Activated T-helper 1 cell treated with anti-CD3 and anti-CD28 coated beads, Interleukin-12 subunit alpha, Interleukin-12 subunit beta, Interleukin-2, Interleukin-4 antibody, amounts not matched to agents 30 ng/mL and 10 ng/mL and 1 ng/mL, durations not matched to agents 14 hours and 24 hours and 36 hours (primary cell): ENCODE measurements at places on chromosomes 3 and 15. TPM values are rescaled to one million over a fixed set of nuclear protein-coding genes. Genes with fewer than 3 reads are reported as not detected.

TMEM212 gene
- total RNA-seq: not detected in 2 replicates

PLCB2 gene
- total RNA-seq: 88.5 and 89.0 TPM in 2 replicates

CCNB2 gene
- 36.6 and 38.2 TPM in 2 replicates for total RNA-seq

GPR87 gene
- 0.62 and 0.93 TPM in 2 replicates for total RNA-seq

RGMA gene
- total RNA-seq: 0.34 and 0.54 TPM in 2 replicates

KNL1 gene
- 21.6 and 22.4 TPM in 2 replicates for total RNA-seq

GREM1 gene
- not detected in 2 replicates for total RNA-seq

PRICKLE2 gene
- total RNA-seq: not detected in 2 replicates

CTXN2 gene
- not detected in 2 replicates for total RNA-seq
